Upper lobe of left lung (tissue), 6 donors: ENCODE measurements at places on chromosomes 3 and 15.
A peak's percentile ranks its signal among the peaks of the same experiment; 100 is the strongest.

DNA sequence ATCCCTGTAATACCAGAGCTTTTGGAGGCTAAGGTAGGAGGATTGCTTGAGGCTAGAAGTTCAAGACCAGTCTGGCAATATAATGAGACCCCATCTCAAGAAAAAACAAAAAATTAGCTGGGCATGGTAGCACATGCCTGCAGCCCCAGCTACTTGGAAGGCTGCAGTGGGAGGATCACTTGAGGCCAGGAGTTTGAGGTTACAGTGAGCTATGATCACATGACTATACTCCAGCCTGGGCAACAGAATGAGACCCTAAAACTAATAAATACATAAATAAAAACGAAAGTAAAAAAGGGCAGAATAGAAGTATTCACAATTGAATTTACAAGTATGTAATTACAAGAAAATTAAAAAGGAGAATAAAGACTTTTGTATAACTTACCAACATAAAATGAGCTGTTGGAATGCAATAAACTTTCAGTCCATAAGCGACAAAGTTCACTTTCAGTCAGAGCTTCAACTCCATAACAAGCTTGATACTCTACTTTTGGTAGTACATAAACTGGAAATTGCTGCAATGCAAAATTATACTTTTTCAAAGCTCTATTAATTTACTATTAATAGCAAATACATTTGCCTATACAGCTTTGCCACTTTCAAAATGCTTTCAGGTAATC is 36.8 kb downstream of the ICE2 start:
- no peak for DNase-seq

GRCh38 chr15:77905301-77905920 is 172.1 kb downstream of the TBC1D2B start:
- DNase-seq, result no peak

DNA sequence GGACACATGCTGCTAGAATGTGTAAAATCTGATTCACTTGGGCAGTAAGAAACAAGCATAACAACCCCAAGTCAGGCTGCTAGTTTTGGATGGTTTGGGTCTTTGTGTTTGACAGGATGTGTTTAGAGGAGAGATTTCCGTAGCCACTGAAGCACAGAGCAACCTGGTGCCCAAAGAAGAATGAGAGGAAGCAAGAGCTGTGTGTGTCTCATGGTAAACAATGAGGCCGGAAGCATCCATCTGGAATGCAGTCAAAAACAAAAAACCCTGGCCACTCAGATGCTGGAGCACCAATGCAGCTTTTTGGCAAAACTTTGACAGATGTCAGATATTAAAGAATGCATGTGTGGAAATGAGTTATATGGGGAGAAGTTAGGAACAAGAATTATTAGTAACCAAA is 39.4 kb upstream of the SNRK start:
- no peak for DNase-seq

GRCh38 chr3:10600726-10601125 is 95.3 kb upstream of the ATP2B2 start:
- no peak for DNase-seq

GRCh38 chr3:23685541-23686258 is 120.1 kb upstream of the UBE2E1 start:
- peak; percentile 79 for DNase-seq

DNA sequence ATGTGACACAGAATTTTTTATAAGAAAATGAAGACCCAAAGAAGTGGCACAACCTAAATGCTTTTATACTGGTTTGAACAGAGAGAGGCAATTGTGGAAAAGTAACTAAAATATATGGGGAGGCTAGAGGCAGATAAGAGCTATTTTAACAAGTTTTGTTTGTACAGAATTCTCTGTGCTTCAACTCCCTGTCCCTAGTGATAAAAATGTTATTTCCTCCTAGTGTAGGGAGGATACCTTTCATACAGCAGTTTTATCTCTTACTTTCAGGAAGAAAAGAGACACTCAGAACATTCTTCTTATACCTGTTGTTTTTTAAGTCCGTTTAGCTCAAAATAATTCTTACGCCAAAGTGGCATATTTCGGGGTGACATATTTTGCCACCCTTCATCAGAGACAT is 21.2 kb upstream of the ZNF639 start:
- no peak for DNase-seq

- no peak for DNase-seq
Measured at GRCh38 chr15:32701863-32702262, 15.9 kb upstream of the GREM1 start.

GRCh38 chr3:66336333-66336766 is 115.5 kb downstream of the SLC25A26 start:
- DNase-seq, result no peak

GRCh38 chr3:13141991-13142412 is 68.8 kb upstream of the IQSEC1 start:
- no peak for DNase-seq

- peak; percentile 68 for DNase-seq
Measured at GRCh38 chr15:25565470-25566264, 126.8 kb upstream of the UBE3A start.

- DNase-seq, result no peak
Measured at GRCh38 chr3:196093317-196094111, 11.6 kb upstream of the TFRC start.
